ENCODE measurements at places on chromosomes 2 and 18. TPM values are rescaled to one million over a fixed set of nuclear protein-coding genes. Genes with fewer than 3 reads are reported as not detected.

SCYGR2 gene
- not detected for total RNA-seq

GRCh38 chr2:25063876-25064660 is 22.2 kb downstream of the EFR3B start:
- no peak overlapping the region for H3K27ac ChIP-seq
- no peaks in the 10 kb centered on the region for H3K36me3 ChIP-seq
- H3K4me1 ChIP-seq, result no peaks in the 10 kb centered on the region
- no peak overlapping the region for H3K4me3 ChIP-seq

DNA sequence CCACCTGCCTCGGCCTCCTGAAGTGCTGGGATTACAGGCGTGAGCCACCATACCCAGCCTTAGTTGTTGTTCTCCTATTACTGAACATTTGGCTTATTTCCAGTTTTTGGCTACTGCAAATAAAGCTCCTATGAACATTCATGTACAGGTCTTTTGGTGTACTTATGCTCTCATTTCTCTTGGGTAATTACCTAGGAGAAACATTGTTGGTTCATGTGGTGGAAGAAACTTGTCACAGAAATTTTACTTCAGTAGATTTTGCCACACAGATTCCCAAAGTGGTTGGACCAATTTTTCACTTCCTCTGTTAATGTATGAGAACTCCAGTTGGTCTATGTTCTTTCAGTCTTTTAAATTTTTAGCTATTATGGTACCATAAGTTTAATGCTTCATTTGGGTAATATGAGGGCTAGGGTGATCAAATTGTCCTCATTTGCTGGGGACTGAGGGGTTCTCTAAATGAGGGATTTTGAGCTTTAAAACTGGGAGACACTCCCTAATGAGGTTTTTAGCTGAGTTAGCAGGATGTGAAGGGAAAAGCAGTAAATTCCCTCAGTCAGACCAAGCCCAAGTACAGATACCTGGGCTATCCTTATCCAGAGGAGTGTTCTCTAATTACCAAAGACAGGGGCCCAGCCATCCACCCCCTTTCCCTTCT is 33.9 kb downstream of the MTA3 start:
- H3K27me3 ChIP-seq, result no peaks in the 10 kb centered on the region
- H3K4me1 ChIP-seq, result no peaks in the 10 kb centered on the region
- no peak for DNase-seq
- peaks cover 7% of the 10 kb centered on the region for H3K36me3 ChIP-seq

DNA sequence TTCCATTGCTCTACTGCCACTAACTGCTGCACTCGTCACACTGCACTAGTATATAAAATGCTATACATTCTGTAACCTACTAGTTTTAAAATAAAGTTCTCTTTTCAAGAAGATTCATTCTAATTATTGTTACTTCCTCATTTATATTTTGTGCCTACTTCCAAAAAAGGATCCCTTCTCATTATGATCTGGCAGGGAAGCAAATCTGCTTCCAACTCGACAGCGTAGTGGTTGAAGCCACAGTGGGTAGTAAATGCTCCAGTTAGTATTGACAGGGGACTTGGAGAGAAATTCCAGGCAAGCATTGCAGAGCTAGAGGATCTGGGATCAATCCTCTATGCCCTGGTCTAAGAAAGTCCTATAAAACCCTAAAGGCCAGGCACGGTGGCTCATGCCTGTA is 53.3 kb upstream of the AP1S3 start:
- no peak overlapping the region for H3K4me3 ChIP-seq
- DNase-seq, result no peak
- peaks cover 60% of the 10 kb centered on the region for H3K36me3 ChIP-seq
- H3K4me1 ChIP-seq, result peaks cover 13% of the 10 kb centered on the region

GRCh38 chr2:36339607-36340218 is 15.9 kb upstream of the CRIM1 start:
- peaks cover 8% of the 10 kb centered on the region for H3K4me1 ChIP-seq
- no peak for DNase-seq
- no peaks in the 10 kb centered on the region for H3K36me3 ChIP-seq
- H3K27ac ChIP-seq, result no peak overlapping the region
- H3K4me3 ChIP-seq, result no peak overlapping the region

DNA sequence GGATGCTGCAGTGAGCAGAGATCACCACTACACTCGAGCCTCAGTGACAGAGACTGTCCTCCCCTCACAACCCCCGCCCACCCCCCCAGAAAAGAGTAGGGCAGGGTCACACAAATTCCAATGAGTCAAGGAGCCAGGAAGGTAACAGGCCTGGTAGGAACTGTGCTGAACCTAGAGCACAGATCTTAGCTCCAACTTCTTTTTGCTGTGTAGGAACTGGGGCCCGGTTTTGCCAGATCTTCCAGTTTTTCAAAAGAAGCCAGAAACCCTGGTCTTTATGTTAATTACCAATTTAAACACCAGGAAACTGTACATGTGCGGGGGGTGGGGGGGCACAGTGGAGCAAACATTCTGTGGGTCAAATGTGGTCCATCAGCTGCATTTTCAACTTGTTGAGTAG is 71.0 kb downstream of the PRPF40A start:
- H3K27ac ChIP-seq, result no peak overlapping the region
- DNase-seq, result no peak
- no peak overlapping the region for H3K4me3 ChIP-seq
- no peaks in the 10 kb centered on the region for H3K27me3 ChIP-seq

SYT4 gene
- total RNA-seq, result not detected

DNA sequence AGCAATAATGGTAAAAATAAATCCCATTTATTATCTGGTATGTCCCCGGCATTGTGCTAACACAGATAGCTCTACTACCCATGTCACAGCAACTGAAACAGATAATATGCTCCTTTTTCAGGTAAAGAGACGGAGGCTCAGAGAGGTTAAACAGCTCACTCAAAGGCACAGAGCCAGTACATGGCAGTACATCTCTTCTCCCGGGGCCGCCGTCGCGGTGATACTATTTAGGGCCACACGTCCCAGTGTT is 693 bp upstream of the PDK1 start:
- peak overlapping the region; percentile 85 for H3K4me3 ChIP-seq
- peak overlapping the region; percentile 89 for H3K27ac ChIP-seq

GRCh38 chr2:104027321-104027720 is 826.6 kb upstream of the POU3F3 start:
- DNase-seq, result no peak
- H3K27me3 ChIP-seq, result peaks cover 89% of the 10 kb centered on the region
- no peaks in the 10 kb centered on the region for H3K36me3 ChIP-seq

GRCh38 chr18:58633874-58634273 is 5.0 kb upstream of the ALPK2 start:
- H3K4me1 ChIP-seq, result peaks cover 10% of the 10 kb centered on the region
- H3K4me3 ChIP-seq, result no peak overlapping the region
- no peaks in the 10 kb centered on the region for H3K27me3 ChIP-seq
- no peak for DNase-seq

GRCh38 chr2:160694631-160695030 is 201.0 kb upstream of the RBMS1 start:
- H3K27ac ChIP-seq, result no peak overlapping the region
- no peaks in the 10 kb centered on the region for H3K36me3 ChIP-seq
- DNase-seq, result no peak
- no peak overlapping the region for H3K4me3 ChIP-seq
- H3K27me3 ChIP-seq, result no peaks in the 10 kb centered on the region

- H3K4me3 ChIP-seq, result peak within 1 kb of the TSS; percentile 55
- H3K27ac ChIP-seq, result no peak within 1 kb of the TSS
- no peak for DNase-seq
- H3K36me3 ChIP-seq, result no peaks in the 10 kb centered on the region
- no peaks in the 10 kb centered on the region for H3K4me1 ChIP-seq
These were observed at the start of gene SLC9A2 for GRCh38 chr2:102619414-102620319. SLC9A2 (plus strand) TSS chr2:102619553; CDS start chr2:102619849, 296 bp downstream.

DNA sequence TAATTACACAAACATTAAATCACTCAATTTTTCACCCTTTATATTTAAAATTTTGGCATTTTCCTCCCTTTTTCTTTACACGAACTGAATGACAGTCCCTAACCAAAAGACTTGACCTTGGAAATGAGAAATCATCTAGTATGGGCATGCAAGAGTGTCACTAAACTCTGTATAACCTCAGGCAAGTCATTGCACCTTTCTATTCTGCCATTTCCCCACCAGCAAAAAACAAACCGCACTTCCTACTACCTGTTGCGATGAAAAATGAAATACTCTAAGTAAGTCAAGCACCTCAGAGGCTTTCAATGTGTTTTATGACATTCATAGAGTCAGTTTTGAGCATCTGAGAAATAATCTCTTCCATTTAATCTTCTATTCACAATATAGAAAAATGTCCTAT is 44.1 kb downstream of the ANKRD44 start:
- H3K27me3 ChIP-seq, result no peaks in the 10 kb centered on the region
- no peak overlapping the region for H3K4me3 ChIP-seq
- H3K4me1 ChIP-seq, result peaks cover 6% of the 10 kb centered on the region

- H3K27me3 ChIP-seq, result no peaks in the 10 kb centered on the region
- no peaks in the 10 kb centered on the region for H3K36me3 ChIP-seq
- H3K27ac ChIP-seq, result no peak overlapping the region
These were observed 170.6 kb upstream of the SPHKAP start for GRCh38 chr2:228352048-228352447.

- H3K27ac ChIP-seq, result no peak overlapping the region
- DNase-seq, result no peak
- no peaks in the 10 kb centered on the region for H3K27me3 ChIP-seq
- H3K4me3 ChIP-seq, result no peak overlapping the region
These were observed 369.3 kb upstream of the KLHL29 start for GRCh38 chr2:23015651-23016200.

RESP18 gene
- total RNA-seq, result not detected

DNA sequence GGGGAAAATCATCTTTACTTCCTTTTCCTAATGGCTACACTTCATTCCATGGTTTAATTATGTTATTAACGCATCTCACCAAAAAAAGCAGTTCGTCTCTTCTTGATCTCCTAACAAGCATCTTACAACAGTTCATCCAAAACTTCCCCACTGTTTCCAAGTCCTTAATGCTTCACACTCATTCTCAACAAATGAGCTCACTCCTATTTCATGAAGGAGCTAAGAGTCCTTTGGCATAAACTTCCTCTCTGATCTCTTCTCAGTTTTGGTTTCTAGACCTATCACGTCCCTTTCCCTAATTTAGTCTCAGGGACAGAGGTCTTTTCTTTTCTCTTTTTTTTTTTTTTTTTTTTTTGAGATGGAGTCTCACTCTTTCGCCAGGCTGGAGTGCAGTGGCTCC is 205.9 kb upstream of the SLC39A10 start:
- H3K36me3 ChIP-seq, result no peaks in the 10 kb centered on the region
- no peak overlapping the region for H3K4me3 ChIP-seq
- no peak overlapping the region for H3K27ac ChIP-seq
- no peak for DNase-seq
- no peaks in the 10 kb centered on the region for H3K27me3 ChIP-seq

CENPA gene
- total RNA-seq, result 19.7 TPM

DNA sequence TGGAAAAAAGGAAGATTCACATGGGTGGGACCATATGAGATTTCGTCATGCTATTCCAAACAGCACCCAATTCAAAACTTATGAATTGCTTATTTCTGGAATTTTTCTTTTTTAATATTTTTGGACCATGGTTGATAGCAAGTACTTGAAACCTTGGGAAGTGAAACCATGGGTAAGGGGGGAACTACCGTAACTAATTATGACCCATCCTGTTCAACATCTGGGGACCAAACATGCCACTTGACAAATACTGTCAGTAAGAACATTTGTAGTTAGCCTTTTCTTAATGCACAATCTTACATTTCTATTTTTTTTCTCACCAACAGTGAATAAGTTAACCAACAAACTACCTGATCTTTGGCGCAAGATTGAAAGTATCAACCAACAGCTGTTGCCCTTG is 105.7 kb upstream of the TTC39C start:
- H3K4me3 ChIP-seq, result no peak overlapping the region
- no peaks in the 10 kb centered on the region for H3K4me1 ChIP-seq
- no peak for DNase-seq
- no peak overlapping the region for H3K27ac ChIP-seq

RAMP1 gene
- 11.2 TPM for total RNA-seq

EVX2 gene
- not detected for total RNA-seq

DNA sequence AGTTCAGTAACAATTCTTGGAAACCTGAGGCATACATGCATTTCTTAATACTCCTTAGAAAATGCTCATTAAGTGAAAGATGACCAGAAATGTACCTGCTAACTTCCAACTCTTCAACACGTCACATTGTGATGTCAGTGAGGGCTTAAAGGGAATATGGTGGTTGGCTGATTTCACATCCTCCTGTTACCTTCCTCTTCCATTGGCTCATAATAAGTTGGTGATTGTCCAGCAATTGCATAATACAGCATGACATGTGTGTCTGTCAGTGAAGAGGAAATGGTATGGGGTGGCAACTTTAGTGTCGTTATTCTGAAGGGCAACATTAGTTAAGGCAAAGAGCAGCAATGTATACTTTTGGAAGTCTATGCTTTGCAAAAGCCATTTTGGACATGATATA is 26.0 kb downstream of the PLEK start:
- no peaks in the 10 kb centered on the region for H3K4me1 ChIP-seq
- no peak overlapping the region for H3K4me3 ChIP-seq
- no peak overlapping the region for H3K27ac ChIP-seq
- DNase-seq, result peak; percentile 31
- H3K36me3 ChIP-seq, result no peaks in the 10 kb centered on the region

MRPL53 gene
- total RNA-seq, result 115 TPM

ELOA2 gene
- not detected for total RNA-seq

DNA sequence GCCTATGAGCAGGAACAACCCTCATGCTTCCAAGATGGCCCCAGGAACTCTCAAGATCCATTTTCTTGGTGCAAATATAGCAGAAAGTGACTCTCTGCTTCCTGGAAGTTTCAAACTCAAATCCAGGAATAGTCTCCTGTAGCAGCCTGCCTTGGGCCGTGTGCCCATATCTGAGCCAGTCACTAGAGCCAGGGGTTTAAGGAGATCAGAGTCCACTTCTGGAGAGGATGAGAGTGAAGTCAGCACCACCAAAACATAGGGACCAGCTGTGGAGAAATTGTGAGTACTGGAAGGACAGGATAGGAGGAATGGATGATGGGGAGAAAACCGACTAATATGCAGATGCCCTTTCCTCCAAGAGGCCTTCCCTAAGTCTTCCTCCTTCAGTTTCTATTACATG is 33.2 kb downstream of the PSD4 start:
- H3K4me1 ChIP-seq, result peaks cover 40% of the 10 kb centered on the region
- no peak overlapping the region for H3K4me3 ChIP-seq
- H3K27ac ChIP-seq, result no peak overlapping the region
- no peak for DNase-seq

- no peak overlapping the region for H3K27ac ChIP-seq
- DNase-seq, result no peak
- no peak overlapping the region for H3K4me3 ChIP-seq
- H3K4me1 ChIP-seq, result no peaks in the 10 kb centered on the region
- H3K27me3 ChIP-seq, result peaks cover 96% of the 10 kb centered on the region
- H3K36me3 ChIP-seq, result no peaks in the 10 kb centered on the region
These were observed 129.0 kb downstream of the EVA1A start for GRCh38 chr2:75431763-75432162.

DNA sequence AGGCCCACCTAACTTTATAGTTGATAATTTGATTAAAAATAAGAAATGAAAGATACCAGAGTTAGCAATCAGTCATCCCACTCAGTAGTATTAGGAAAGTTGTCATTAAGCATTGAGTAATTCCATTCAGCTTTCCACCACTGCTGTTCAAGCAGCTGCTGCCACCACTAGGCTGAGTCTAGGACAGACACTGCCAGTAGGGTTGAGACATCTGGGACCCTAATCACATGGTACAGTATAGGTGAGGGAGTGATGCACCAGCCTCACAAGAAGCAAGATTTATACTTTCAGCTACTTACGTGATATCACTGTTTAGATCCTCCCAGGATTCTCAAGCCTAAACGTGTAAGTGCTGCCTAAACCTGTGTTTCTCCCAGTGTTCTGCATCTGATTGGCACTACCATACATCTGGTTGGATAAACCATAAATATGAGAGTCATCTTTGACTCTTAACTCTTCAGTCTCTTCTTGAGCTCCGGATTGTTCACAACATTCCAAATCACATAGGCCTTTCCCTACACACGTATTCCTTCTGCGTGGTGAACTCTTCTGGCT is 3.2 kb downstream of the UBXN4 start:
- no peak overlapping the region for H3K27ac ChIP-seq
- DNase-seq, result peak; percentile 70
- H3K36me3 ChIP-seq, result peaks cover 43% of the 10 kb centered on the region
- H3K27me3 ChIP-seq, result no peaks in the 10 kb centered on the region
- H3K4me3 ChIP-seq, result peak overlapping the region; percentile 81
